ENCODE measurements at places on chromosomes 7 and 10.

DNA sequence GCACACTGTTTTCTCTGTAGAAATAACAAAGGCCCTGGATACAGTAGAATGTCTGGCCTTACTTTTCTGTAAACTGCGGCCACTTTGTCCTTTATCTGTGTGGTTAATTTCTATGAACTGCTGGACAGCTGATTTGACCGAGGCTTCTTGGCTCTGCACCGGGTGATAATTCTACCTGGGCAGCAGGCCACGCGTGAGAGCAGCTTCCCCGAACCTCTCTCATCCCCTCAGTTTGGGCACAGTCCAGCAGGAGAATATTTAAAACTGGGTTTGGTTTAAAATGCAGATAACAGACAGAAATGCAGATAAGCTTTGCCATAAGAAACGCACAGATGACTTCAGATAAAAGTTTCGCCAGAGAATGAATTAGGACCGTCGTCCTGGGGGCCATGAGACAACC lies 81.0 kb downstream of the CELF2 start:
- no peaks in the 10 kb centered on the region for H3K27me3 ChIP-seq
- H3K36me3 ChIP-seq: no peaks in the 10 kb centered on the region
- H3K4me1 ChIP-seq: peaks cover 28% of the 10 kb centered on the region
- no peak overlapping the region for H3K27ac ChIP-seq
- no peak overlapping the region for H3K4me3 ChIP-seq

DNA sequence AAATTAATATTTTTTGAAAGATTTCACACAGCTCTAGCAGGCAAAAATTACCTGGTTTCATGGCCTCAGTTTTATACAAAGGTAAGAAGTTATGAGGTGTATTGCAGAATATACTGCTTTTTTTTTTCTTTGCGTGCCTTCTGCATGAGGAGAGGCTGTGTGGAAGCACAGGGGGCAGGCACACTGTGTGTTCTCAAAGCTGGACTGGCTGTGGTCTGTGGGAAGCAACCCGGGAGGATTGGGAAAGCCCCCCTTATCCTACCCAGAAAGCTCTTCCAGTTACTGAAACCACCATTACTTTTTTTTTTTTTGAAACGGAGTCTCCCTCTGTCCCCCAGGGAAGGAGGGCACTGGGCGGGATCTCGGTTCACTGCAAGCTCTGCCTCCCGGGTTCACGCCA lies 25.0 kb downstream of the ADARB2 start:
- H3K27ac ChIP-seq: no peak overlapping the region
- no peaks in the 10 kb centered on the region for H3K27me3 ChIP-seq
- H3K4me3 ChIP-seq: no peak overlapping the region
- H3K36me3 ChIP-seq: no peaks in the 10 kb centered on the region
- H3K4me1 ChIP-seq: no peaks in the 10 kb centered on the region

GRCh38 chr7:150895809-150896208 lies 43.5 kb downstream of the AOC1 start:
- no peak overlapping the region for H3K4me3 ChIP-seq
- H3K36me3 ChIP-seq: no peaks in the 10 kb centered on the region
- DNase-seq: no peak
- peaks cover under 1% of the 10 kb centered on the region for H3K4me1 ChIP-seq
- no peak overlapping the region for H3K27ac ChIP-seq

DNA sequence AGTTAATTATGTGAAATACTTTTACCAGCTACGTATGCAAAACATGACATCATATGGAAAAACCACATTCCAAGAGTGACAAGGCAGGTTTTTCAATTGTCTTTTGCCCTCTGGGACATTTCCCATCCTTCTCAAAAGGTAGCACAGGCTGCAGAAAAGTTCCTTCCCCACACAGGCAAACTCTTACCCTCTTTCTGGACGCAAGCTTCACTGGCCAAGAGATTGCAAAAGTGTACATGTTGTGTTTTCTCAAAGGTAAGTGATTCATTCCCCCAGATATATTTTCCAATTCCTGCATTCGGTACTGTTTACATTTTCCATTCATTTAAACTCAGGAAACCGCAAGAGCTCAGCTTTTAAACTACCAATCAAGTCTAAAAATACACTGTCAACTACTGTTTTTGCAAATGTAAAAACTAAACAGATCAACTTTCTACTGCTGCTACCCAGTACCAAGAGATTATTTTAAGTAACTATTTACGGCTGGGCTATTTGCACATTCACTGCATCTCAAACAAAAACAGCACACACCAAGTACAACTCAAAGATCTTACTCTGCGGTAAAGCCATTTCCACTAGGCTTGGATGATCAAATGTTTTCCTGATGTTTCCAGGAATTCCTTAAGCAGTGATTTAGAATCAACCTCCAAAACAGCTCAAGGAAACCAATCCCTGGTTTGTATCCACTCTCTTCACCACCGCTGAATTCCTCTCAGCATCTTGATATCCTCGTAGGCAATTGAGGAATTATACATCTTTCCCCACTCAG lies 233.6 kb upstream of the CCDC6 start:
- peak; percentile 5 for DNase-seq
- no peaks in the 10 kb centered on the region for H3K36me3 ChIP-seq
- peaks cover 20% of the 10 kb centered on the region for H3K4me1 ChIP-seq
- peak overlapping the region; percentile 63 for H3K4me3 ChIP-seq

- DNase-seq: no peak
- H3K27ac ChIP-seq: no peak overlapping the region
- H3K27me3 ChIP-seq: no peaks in the 10 kb centered on the region
- H3K4me1 ChIP-seq: no peaks in the 10 kb centered on the region
- H3K4me3 ChIP-seq: no peak overlapping the region
Measured at GRCh38 chr7:21134631-21135030, 293.3 kb upstream of the SP4 start.

GRCh38 chr7:141649865-141650634 lies 51.9 kb downstream of the DENND11 start:
- no peaks in the 10 kb centered on the region for H3K27me3 ChIP-seq
- H3K27ac ChIP-seq: no peak overlapping the region
- DNase-seq: peak; percentile 68
- H3K4me1 ChIP-seq: no peaks in the 10 kb centered on the region

Data from cardiac muscle cell (in vitro differentiated cells and primary cell).